ENCODE measurements at places on chromosomes 7 and 10. TPM values are rescaled to one million over a fixed set of nuclear protein-coding genes. Genes with fewer than 3 reads are reported as not detected.

GAD2 gene
- not detected for total RNA-seq

GRB10 gene
- total RNA-seq, result 72.2 TPM

FOXP2 gene
- total RNA-seq, result not detected

DOCK1 gene
- total RNA-seq, result 24.2 TPM

OR13A1 gene
- total RNA-seq, result not detected

CDK5 gene
- total RNA-seq, result 34.2 TPM

BAMBI gene
- 19.0 TPM for total RNA-seq

HEPACAM2 gene
- total RNA-seq, result not detected

SAP25 gene
- 0.73 TPM for total RNA-seq

NCAPG2 gene
- total RNA-seq, result 36.5 TPM

CACNB2 gene
- not detected for total RNA-seq

CREB3L2 gene
- 33.8 TPM for total RNA-seq

ITIH2 gene
- total RNA-seq, result 0.27 TPM

GARIN1A gene
- total RNA-seq, result 0.67 TPM

C10orf95 gene
- 0.34 TPM for total RNA-seq

COL17A1 gene
- 3.8 TPM for total RNA-seq

SPAM1 gene
- not detected for total RNA-seq

AKR1C4 gene
- 0.37 TPM for total RNA-seq

C10orf53 gene
- total RNA-seq, result not detected

CALN1 gene
- not detected for total RNA-seq

ACTL6B gene
- not detected for total RNA-seq

ABCA13 gene
- 0.05 TPM for total RNA-seq

ADAMTS14 gene
- 0.12 TPM for total RNA-seq

ZFAND2A gene
- 63.6 TPM for total RNA-seq

TMEM176A gene
- total RNA-seq, result 0.15 TPM

PTF1A gene
- not detected for total RNA-seq

OLAH gene
- total RNA-seq, result 0.05 TPM

GALNT17 gene
- not detected for total RNA-seq

SLIT1 gene
- total RNA-seq, result 0.17 TPM

PSD gene
- total RNA-seq, result 0.41 TPM

TFPI2 gene
- 255 TPM for total RNA-seq

RAB19 gene
- total RNA-seq, result not detected

AIFM2 gene
- total RNA-seq, result 35.5 TPM

PON2 gene
- 276 TPM for total RNA-seq

SUMF2 gene
- total RNA-seq, result 114 TPM

NPFFR1 gene
- not detected for total RNA-seq

VSIR gene
- 27.4 TPM for total RNA-seq

FFAR4 gene
- total RNA-seq, result 0.27 TPM

ANKMY2 gene
- 15.4 TPM for total RNA-seq

TRIM73 gene
- 2.0 TPM for total RNA-seq

LLCFC1 gene
- not detected for total RNA-seq

EPHA1 gene
- total RNA-seq, result not detected

HTR5A gene
- total RNA-seq, result not detected

HOXA2 gene
- 1.0 TPM for total RNA-seq

TMEM178B gene
- total RNA-seq, result 1.3 TPM

LRRD1 gene
- not detected for total RNA-seq

RPEL1 gene
- not detected for total RNA-seq

SUN3 gene
- total RNA-seq, result not detected

MTURN gene
- 3.8 TPM for total RNA-seq

Measured in A549 treated with CpdA at 1 μM for 4 hours (cell line).